ENCODE measurements at places on chromosomes 12 and 14.

GRCh38 chr12:19482551-19483109, 43.3 kb downstream of the AEBP2 start:
- peak; percentile 29 for DNase-seq

DNA sequence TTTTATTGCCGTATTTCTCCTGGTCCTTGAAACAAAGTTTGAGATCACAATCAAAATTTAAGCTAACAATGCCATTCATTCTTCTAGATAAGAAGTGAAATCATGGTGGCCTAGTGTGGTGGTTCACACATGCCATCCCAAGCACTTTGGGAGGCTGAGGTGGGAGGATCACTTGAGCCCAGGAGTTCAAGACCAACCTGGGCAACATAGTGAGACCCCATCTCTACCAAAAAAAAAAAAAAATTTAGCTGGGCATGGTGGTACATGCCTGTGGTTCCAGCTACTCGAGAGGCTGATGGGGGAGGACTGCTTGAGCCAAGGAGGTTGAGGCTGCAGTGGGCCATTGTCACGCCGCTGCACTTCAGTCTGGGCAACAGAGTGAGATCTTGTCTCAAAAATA, 24.2 kb downstream of the GDF11 start:
- no peak for DNase-seq

- no peak for DNase-seq
Observed at GRCh38 chr12:16037533-16037932, 126.4 kb downstream of the DERA start.

DNA sequence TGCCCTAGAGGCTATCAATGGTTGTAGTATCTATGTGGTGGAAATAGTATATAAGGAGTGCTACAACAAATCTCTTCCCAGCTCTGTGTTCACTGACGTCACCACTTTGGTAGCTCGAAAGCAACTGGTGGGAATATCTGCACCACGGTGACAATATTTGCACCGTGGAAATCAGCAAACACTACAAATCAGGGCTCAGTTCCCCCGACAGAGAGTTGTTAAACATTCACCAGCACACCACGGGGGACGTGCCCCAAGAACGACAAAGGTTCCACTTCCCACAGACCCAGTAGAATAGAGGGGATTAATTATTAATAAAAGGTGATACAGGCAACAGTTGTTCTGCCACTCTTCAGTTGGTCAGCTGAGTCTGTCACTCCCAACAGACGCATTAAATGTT, 98.4 kb downstream of the CCDC60 start:
- DNase-seq, result no peak

GRCh38 chr12:53653595-53653994, 22.3 kb downstream of the ATP5MC2 start:
- DNase-seq, result no peak
